ENCODE measurements at places on chromosomes 3 and 15.
A peak's percentile ranks its signal among the peaks of the same experiment; 100 is the strongest.

- DNase-seq, result no peak
Measured at GRCh38 chr15:52133510-52134220, 21.1 kb upstream of the BCL2L10 start.

- no peak for DNase-seq
Measured at GRCh38 chr3:176968631-176969030, 228.7 kb downstream of the TBL1XR1 start.

- peak; percentile 60 for DNase-seq
Measured at GRCh38 chr3:43707998-43708397, 17.3 kb downstream of the ABHD5 start.

GRCh38 chr3:16509721-16510619 lies 3.5 kb downstream of the RFTN1 start:
- no peak for DNase-seq

DNA sequence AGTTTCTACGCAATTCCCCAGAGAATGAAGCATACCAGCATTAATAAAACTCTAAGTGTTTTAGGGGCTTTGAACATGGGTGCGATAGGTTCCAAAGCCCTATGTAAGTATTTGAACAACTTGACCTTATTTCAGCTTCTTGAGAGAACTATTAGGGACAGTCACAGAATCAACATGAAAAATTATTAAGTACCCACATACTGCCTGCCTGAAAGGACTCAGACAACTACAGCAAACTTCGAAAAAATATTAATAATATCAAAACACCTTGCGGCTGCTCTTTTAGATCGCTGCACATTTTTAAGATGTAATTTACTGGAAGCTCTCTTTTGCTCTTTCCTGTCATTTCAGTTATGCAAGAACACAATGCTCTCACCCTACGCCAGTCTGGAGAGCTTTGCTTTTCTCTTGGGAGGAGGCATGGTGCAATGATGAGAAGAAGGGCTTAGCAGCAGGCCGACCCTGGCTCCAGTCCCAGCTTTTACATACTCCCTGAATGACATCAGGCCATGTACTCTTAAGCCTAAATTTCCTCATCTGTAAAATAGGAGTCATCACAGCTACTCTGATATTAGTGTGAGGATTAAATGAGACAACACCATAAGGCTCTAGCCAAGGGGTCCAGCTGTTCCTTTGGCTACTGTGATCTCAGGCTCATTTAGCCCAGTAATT lies 640.7 kb downstream of the FHIT start:
- DNase-seq, result peak; percentile 97

DNA sequence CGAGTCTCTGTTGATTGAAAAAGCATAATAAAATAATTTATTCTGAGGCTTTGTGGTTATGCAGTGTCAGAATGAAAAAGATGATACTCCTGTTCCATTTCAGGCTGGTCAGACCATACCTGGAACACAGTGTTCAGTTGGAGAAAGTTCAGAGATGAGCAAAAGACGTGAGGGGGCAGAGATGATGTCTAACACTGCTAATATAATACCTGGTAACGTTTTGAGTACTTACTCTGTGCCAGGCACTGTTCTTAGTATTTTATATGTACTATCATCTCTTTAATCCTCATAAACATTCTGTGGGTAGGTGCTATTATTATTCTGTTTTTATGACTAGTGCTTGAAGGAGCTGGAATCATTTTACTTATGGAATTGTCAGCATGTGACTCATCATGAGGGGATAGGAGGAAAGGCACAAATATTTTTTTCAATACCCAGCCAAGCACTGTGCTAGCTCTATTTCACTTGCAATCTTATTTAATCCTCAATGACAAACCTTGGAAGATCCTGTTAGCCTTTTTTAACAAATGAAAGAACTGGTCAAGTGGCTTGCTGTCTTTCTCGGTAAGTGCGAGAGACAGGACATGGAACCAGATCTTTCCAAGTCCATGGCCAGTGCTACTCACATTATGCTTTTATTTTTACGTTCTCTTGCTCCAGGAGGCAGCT lies 31.8 kb downstream of the IQGAP1 start:
- DNase-seq, result peak; percentile 73

GRCh38 chr3:146884721-146885120 lies 279.6 kb upstream of the PLSCR5 start:
- no peak for DNase-seq

DNA sequence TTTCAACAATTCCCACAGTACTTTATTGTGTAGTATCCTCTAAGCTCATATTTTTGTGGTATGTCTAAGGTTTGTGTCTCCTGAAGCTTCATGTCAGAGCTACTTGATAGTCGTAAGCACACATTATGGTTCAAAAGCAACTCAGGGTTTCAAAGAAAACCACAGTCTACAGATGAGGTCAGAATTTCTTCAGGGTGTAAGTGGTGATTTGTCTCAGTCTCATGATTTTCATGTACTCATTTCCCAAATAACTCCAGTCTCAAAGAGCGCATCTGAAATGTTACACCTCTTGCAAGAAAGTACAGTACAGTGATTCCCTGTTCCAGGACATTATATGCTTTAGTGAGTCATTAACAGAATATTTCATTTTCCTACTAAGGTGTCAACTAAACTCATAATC lies 47.5 kb upstream of the SSR3 start:
- DNase-seq, result no peak

DNA sequence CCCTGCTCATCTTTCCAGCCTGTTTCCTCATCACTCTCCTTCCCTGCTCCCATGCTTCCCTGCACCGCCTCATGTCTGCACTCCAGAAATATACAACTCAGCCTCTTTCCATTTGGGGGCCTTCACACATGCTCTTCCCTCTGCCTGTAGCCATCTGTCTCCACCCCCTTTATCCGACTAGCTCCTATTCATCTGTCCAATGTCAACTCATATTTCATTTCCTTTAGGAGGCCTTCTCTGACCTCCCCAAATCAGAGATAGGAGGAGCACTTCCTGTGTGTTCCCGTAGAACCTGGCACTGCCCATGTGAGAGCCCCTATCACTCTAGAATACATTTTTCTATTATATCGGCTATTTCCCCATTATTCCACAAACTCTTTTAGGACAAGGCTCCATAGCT lies 10.6 kb downstream of the ATP8B4 start:
- no peak for DNase-seq

GRCh38 chr3:173711619-173712018 lies 314.1 kb downstream of the NLGN1 start:
- no peak for DNase-seq

- DNase-seq, result no peak
Measured at GRCh38 chr15:69939513-69940440, 157.9 kb downstream of the TLE3 start.

DNA sequence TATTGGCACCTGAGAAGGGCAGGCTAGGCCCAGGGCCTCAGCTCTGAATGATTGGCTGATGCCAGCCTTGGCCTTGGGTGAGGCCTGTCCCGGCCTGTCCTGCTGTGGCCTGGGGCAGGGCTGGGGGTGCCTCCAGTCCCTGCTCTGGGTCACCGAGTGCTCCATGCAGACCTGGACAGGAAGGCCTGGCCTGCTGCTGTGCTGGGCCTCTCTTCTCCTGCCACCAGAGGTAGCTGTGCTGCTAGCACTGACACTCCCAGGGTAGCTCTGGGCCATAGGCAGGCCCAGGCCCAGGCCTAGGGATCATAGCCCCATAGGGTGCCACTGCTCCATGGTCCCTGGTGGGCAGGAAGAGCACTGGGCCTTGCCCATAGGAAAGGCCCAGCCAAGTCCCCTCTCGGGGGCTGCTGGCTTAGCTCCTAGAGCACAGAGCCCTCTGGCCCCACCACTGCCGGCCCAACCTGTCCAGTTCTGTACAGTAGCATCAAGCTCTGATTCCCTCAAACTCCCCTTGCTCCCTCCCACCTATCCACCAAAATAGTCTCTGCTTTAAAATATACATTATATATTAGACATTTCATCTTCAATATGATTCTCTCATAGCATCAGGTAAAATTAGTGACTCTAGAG lies 18.2 kb downstream of the ABTB1 start:
- peak; percentile 32 for DNase-seq

DNA sequence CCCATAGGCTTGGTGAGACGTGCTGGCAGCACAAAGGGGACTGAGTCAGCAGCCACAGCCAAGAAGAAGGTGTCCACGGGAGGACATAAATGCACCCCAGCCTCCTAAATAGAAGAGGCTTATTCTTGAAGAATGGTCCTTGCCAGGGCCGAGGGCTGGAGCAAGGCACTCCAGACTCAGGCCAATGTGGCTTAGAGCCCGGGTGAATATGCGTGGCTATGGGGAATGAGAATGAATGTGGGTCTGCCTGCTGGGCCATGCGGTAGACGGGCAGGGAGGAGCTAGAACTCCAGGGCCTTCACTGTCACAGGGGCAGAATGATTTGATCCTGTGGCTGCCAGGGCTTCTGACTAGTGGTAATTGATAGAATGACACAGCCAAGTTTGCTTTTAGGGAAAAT lies 34.0 kb downstream of the DHX30 start:
- no peak for DNase-seq

GRCh38 chr3:122986693-122987179 lies 40.8 kb downstream of the SEMA5B start:
- no peak for DNase-seq

GRCh38 chr3:151750678-151751077 lies 17.0 kb downstream of the AADACL2 start:
- DNase-seq, result no peak

DNA sequence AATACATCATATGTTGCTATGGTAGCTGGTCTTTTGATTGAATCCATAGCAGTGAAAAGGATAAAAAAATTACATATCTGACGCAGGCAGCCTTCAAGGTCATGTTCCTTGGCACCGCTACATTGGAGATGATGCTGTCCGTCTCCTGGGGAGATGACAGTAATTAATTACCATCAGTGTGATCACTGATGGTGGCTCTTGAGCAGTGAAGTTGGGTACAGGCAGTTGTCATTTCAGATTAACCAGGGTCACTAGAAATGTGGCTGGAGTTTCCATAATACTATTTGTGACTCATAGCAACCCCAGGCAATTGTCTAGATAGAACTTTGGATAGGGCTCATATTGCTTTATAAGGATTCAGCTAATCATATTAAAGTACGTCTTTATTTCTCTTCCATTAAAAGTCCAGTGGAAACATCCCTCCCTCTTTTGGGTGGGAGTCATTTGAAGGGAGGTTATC lies 136.3 kb downstream of the THSD4 start:
- DNase-seq, result no peak

DNA sequence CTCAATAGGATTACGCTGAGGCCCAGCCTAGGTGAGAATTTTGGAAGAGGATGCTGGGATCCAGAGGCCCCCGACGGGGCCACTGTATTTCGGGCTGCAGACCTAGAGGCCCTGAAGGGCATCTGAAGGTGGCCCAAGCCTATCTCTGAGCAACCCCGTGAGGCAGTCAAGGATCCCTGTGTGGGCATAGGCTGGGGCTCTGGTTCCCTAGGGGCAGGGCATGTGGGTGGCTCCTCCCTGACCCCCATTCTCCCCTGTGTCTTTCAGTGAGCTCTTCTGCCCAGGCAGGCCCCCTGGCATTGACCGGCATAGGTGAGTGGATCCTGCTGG lies 216.0 kb downstream of the SNRPN start:
- DNase-seq, result no peak

DNA sequence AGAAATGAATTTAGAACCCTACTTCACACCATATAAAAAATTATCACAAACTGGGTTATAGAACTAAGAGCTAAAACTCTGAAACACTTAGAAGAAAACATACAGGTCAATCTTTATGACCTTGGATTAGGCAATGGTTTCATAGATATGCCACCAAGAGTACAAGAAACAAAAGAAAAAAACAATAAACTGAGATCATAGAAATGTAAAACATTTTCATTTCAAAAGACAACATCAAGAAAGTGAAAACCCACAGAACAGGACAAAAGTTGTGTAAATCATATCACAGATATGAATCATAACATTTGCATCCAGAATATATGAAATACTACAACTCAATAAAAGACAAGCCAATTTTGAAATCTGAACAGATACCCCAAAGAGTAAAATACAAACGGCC lies 72.4 kb downstream of the TBL1XR1 start:
- no peak for DNase-seq

DNA sequence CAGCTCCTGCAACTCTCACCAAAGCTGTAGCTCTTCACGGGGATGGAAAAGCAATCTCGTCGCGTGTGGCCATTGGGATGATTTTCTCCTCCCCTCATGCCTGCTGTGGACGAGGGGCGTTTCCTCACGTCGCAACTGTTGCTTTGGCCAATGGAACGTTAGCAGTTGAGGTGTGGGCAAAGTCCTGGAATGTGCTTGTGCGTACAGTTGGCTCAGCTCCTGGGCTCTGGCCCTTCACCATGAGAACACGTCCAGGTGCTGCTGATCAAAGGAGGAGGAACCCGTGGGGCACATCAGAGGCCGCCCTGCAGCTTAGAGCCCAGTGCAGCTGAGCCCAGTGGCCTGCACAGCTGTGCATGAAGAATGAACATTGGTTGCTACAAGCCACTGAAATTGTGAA lies 186.1 kb downstream of the TJP1 start:
- no peak for DNase-seq

All from fibroblast of the conjunctiva (primary cell).